Stimulated activated CD4-positive, alpha-beta T cell treated with anti-CD3 and anti-CD28 coated beads, Interleukin-4, amount 100 ng/mL, for 24 hours (primary cell): ENCODE measurements at places on chromosomes 3 and 15.

DNA sequence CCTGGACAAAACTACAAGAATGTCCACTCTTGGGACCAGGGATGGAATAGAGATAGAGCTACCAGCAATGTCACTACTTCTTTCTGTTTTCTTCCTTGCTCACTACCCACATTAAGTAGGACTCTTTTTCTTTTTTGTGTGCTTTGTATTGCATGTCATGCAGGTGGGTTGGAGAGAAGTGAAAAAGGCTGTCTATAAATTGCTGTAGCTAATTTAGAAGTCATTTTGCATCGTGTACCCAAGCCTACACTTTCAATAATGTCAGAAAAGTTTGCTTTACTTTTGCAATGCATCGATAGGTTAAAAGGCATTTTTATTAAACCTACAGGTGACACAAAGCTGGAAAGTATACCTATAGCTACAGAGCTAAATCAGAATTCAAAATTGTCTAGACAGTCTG, 58.9 kb downstream of the GTF2E1 start:
- DNase-seq: no peak

DNA sequence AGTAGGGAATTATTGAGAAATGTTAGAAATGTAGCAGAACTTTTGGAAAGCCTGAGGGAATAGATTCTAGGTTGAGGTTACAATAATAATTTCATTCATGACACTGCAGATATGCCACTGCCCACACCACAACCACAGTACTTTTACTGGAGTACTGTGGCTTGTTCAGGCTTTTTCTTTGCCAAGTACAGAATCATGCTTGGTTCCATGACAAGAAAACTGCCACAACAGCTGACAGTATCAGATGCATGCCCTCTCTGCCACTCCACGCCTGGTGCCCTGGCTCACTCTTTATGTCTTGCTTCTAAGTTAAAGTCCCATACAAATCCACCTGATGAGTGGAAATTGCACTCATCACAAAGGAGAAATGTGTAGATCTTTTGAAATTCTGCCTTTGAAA, 398.6 kb downstream of the ZIC1 start:
- no peak for DNase-seq

DNA sequence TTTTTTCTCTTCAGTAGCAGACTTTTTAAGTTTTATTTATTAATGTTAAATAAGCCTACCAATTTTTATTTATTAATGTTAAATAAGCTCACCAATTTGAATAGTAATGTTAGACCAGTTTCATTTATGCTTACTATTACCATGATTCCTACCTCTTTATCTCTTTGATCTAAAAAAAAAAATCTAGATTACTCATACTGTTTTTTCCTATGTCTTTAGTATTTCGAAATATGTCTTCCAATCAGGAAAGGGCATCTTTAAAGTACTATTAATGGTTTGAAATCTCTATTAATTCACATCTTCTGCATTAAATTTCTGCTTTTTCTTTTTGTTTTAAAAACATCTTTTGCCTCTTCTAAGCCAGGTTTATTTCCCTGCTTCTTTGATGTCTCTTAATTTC, 27.5 kb upstream of the MAPKBP1 start:
- no peak for DNase-seq

GRCh38 chr15:66931768-66932633, 133.4 kb upstream of the SMAD3 start:
- DNase-seq: no peak

DNA sequence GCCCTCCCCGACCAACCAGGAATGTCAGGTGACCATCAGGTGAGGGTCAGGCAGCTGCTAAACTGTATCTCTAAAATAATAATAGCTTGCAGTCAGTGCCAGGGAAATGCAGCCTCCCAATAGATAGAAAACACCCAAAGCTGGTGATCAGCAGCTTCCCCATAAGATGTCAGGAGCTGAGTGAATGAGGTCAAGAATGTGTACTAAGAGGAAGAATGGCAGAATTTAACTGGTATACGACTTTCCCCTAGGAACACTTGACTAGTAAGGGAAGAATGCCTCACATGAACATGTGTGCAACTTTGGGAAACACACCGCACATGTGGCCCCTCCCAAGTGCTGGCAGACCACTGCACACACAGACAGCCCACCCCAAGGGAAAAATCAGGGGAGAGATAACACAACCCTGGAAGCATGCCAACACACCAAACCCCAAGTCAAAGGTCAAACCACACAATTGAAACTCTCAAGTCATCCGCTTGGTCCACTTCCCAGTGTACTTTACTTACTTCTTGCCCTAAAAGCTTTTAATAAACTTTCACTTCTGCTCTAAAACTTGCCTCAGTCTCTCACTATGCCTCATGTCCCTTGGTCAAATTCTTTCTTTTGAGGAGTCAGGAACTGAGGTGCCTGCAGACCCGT, 806.5 kb downstream of the OTOL1 start:
- no peak for DNase-seq

DNA sequence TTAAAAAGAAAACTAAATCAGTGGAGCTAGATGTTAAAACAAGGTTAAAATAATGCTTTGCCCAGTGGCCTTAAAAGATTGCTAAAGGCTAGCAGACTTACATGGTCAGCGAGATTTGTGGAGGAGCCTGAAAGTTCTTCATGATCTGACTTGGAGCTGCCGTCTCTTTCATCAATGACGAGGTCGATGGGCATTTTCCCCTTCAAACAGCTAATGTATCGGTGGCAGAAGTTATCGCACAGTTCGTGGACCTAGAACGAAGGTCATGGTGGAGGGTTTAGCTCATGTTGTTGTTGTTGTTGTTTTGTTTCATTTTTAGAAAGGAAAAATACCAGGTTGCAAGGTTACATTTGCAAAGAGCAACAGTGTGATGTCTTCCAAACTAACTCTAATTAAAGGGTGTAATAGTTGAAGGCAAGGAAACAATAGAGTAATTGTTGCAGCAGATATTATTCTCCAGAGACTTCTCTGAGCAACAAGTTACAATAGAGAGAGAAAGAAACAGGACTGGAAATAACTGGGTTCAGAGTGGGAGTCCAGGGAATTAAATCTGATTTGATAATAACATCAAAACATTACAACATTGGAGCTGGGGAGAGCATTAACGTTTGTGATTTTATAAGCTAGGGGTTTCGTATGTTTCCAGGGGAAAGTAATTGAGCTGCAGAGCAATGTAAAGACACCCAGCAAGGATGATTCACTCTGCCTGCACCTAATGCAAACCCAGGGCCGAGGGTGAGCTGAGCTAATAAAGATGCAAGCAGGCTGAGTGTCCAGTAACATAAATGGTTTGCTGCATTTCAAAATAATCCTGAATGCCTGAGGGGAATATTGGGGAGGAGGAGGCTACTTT, 6.6 kb downstream of the MEIS2 start:
- DNase-seq: no peak

- no peak for DNase-seq
Observed at GRCh38 chr3:181805703-181806102, 94.0 kb downstream of the SOX2 start.

GRCh38 chr15:62391641-62392262, 226.7 kb upstream of the C2CD4B start:
- peak; percentile 21 for DNase-seq

GRCh38 chr15:38398134-38398533, 55.8 kb upstream of the FAM98B start:
- no peak for DNase-seq

GRCh38 chr3:151426341-151426657, 34.6 kb downstream of the IGSF10 start:
- no peak for DNase-seq

GRCh38 chr3:50581459-50581842, 12.1 kb downstream of the HEMK1 start:
- no peak for DNase-seq

DNA sequence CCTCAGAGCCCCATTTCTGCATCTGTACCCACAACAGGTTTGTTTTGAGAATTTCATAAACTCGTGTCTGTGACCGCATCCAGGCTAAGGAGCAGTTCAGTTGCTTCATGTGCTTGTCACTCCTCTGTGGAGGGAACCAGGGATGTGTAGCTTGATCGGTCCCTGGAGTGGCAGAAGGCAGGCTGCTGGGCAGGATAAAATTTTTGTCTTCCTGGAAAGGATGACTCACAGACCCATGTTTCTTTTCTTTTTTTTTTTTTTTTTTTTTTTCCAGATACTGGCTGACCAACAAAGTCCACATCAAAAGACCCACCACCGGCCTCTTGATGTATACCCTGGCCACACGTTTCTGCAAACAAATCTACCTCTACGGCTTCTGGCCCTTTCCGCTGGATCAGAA, 70.1 kb downstream of the ST8SIA2 start:
- DNase-seq: no peak

DNA sequence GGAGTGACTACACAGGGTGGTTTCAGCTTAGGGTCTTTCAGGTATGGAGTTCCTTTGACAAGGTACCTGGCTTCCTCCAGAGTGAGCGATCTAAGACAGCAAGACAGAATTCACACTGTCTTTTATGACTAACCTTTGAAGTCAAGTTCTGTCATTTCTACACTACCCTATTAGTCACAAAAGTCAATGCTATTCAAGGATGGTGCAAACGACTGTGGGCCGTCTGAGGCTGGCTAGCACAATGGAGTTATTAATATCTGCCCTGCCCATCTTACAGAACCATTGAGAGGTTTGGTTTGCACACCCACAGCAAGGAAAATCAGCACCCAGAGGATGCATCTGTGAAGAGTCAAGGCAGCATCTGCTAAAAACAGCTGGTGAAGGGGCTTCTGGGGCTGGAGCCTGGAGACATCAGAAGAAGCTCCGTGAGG, 62.9 kb upstream of the XCR1 start:
- no peak for DNase-seq

DNA sequence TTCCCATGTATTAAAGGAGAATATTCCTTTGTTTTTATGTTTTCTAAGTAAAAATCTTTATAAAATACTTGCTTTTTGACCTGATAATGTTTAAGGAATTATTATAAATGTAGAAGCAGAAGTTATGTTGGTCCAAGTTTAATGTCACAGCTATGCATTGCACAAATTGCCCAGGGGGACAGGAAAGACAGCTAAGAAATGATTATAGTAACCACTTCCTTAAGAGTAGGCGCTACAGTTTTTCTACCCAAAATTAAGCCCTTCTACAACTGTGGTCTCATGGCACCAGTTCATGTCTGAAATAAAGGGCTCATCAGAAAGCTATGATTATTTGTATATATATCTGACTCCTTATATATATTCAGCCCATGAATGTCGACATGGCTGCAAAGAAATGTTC, 176.4 kb downstream of the GBE1 start:
- DNase-seq: no peak

GRCh38 chr3:13005301-13005700, 67.9 kb downstream of the IQSEC1 start:
- DNase-seq: no peak

DNA sequence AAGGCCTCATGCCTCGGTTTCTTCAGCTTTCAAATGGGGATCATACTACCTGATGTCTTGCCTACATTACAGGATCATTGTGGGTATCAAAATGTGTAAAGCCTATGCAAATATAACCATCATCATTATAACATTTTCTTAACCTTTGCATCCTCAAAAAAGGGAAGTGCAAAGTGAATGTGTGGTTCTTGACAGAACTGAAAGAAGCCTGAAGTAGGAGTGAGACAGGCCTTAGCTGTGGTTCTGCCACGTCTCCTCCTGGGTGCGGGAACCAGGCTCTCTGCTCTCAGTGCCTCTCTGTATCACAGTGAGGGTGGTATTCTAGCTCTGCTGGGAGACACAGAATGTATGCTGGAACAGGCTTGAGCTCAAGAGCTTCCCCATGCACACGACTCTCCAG, 316.9 kb upstream of the ICE2 start:
- peak; percentile 57 for DNase-seq

DNA sequence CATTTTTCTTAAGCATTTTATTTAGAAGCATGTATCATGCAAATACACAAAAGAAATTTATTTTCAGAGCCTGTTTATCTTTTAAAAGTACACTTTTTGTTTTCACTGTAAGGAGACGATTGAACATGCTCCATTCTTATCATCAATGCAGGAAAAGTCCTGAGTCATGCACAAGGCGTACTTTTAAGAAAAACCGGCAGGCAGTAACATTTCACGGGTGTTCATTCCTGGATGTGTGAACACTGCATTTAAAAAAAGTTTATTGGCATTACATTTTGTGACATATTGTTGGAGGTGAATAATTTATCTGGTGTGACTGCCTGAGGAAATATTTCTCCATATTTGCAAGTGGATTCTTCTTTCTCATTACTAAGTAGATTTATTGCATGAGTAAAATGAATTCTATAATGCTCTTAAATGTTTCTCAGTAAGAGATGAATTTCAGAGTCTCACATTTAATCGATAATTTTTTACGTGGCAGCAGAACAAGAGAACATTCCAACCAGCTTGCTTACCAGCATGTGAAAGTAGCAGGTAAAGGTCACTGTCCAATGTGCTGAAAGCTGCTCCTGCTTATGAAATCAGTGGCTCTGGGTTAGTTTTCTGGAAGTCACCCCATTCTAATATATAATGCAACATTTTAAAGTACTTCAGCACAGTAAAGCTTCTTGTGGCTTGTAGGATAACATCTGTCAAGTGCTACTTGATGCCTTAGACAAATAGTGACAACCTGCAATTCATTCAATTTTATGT, 87.0 kb downstream of the SV2B start:
- DNase-seq: no peak

DNA sequence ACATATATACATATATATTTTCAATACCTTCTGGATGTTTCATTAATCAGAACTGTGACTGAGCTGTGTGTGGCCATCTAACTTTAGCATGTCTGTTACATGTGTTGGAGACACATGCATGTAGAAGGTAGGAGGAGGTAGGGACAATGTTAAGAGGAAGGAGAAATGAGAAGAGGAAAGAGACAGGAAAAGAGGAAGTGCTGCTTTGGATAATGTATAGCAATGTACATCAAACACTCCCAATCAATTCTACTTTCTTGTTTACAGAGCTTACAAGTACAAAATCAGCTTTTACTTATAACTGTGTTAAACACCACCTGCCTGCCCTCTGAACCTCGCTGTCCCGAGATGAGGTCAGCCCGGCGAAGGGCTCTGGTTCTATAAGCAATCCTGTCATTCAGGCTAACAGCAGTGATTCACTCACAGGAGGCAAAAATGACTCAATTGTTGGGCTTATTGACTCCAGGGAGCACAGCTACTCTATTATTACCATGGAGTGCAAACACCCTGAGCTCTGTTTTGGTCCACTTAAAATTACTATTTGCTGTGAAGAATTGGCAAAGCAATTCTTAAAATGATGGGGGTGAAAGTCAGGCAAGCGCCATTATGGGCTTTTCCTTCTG, 188.9 kb downstream of the MEIS2 start:
- DNase-seq: no peak

DNA sequence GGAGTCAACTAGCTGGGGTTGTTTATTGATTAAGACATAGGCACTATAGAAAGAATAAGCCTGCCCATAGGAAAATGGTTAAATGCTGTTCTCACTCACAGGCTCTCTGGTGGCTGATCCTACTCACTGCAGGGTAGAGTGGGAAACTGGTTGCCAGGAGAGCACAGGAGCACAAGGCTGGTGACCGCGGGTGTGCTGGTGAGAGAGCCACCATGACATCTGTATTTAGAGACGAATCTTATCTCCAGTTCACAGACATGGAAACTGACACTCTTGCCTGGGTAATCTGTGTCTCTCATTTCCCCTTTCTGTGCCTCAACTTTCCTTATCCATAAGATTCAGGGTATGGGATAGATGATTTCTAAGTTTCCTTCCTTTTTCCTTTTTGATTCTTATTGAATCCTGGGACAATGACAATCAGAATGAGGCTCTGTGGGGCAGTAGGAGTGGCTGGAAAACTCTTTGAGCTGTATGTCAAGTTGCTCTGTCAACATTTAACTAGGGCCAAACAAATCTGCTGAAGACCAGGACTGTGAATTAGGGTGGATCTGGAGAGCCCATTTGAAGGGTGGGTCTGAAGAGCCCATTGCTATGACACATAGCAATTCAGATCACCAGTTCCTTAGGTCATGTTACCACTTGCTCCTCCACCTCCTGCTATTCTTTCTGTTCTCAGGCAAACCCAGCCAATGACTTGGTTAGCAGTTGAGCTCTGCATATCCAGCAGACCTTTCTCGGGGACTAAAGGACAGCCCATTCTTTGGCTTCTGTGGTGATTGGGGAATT, 286.1 kb upstream of the TBL1XR1 start:
- no peak for DNase-seq
